ENCODE measurements at places on chromosomes 12 and 14.

DNA sequence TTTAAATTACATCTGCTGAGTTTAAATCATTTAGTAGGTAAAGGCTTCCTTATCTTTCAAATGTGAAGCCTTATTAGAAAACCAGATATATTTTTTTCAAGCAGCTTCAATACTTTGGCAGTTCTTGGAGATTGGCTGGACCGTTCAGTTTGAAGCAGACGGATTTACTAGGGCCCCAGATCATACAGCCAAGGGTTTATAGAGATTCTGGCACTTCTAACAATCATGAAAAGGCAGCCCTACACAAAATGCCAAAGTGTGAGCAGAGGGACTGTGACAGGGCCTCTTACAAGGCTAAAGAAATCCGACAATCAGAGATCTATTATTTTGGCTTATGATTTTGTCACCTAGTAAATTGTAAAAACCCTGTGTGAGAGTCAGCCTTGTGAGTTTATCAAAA is 162.8 kb upstream of the SLC38A2 start:
- DNase-seq: no peak

DNA sequence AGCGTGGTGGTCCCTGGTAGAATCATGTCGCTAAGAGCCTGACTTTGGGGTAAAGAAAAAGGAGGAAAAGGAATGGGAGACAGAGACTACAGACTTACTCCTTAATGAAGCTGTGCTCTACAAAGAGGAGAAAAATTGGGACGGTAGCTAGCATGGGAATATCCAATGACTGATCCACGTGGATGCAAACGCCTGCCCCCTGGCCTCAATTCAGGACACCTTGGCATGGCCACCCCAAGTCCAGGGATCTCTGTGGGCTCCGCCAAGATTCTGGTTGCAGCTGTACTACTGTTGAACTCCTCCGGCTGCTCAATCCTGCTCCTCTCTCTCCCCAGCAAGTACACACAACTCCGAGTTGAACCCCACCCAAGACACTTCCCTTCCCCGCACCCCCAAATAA is 70.5 kb upstream of the DIO3 start:
- no peak for DNase-seq

DNA sequence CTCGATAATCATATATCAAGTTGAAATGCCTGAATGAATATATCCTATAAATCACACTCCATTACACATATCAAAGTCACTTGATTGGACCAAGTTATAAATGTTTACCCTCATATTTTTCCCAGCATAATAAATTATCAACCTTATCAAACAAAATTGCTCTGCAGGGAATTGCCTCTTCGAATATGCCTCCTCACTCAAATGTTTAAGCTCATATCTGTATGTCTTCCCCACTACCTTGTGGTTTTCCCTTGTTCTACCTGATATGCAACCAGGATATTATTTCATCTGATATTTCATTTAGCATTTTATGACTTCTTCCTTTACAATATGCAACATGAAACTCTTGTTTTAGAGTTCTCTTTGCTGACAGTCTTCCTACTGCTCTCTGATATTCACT is 226.4 kb downstream of the RASSF9 start:
- DNase-seq: no peak

GRCh38 chr12:9509464-9510161 is 98.1 kb downstream of the KLRB1 start:
- no peak for DNase-seq

DNA sequence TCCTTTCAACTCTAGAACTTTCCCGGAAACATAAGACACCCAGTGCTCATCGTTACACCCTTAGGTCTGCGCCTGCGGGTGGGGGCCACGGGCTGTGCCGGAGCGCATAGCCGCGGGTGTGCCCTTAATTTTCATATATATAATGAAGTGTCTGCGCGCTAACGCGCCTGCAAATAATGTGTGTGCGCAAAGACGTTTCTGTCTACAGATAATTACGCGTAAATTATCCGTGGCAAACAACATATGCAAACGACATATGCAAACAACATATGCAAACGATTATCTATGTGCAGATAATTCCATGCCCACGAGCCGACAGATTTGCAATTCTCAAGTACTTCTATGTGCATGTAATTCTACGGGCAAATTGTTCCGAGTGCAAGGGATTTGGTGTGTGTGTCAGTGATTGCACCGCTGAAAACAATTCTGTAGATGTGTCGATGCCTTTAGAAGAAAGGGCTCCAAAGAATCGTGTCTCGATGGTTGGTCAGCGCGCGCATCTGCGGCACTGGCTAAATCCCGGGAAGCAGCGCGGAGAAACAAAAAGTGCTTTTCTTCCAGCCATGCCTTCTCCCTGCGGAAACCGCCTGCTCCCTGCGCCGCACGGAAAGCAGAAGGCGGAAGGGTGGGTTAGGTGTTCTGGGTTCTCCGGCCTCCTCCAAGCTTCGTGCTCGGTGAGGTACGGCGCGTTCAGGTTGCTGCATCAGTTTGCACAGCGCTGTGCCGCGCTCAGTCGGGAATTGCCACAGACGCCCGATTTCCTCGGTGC is 34.5 kb upstream of the TBX5 start:
- no peak for DNase-seq

- DNase-seq: no peak
These were observed 80.4 kb upstream of the EEA1 start for GRCh38 chr12:93009533-93009932.

- no peak for DNase-seq
These were observed 158.6 kb downstream of the MON2 start for GRCh38 chr12:62625228-62625627.

- DNase-seq: no peak
These were observed 400.8 kb upstream of the PRICKLE1 start for GRCh38 chr12:42990387-42990786.

- DNase-seq: no peak
These were observed 101.6 kb downstream of the BRMS1L start for GRCh38 chr14:35927727-35928126.

DNA sequence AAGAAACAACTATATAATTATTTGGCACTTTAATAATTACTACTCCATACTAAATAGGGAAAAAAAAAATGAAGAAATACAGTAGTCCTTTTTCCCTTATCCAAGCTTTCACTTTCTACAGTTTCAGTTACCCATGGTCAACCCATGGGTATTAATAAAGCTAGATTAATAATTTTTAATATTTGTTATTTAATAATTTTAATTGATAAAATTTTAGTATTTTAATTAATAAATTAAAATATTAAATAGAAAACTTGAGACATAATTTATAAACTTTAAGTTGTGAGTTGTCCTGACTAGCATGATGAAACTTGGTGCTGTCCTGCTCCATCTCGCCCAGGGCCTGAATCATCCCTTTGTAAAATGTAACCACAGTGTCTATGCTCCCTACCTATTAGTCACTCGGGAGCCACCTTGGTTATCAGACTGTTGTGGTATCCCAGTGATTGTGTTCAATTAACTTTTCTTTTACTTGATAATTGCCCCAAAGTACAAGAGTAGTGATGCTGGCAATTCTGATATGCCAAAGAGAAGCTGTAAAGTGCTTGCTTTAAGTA is 71.8 kb downstream of the PAWR start:
- no peak for DNase-seq

GRCh38 chr12:123270214-123271000 is 1.2 kb downstream of the CDK2AP1 start:
- DNase-seq: no peak

- DNase-seq: no peak
These were observed 19.5 kb upstream of the CERS5 start for GRCh38 chr12:50186681-50187080.

GRCh38 chr14:104826189-104826860 is 25.4 kb downstream of the ZBTB42 start:
- no peak for DNase-seq
